Epithelial cell of alveolus of lung (primary cell): ENCODE measurements at places on chromosomes 16 and 17. TPM values are rescaled to one million over a fixed set of nuclear protein-coding genes. Genes with fewer than 3 reads are reported as not detected.

Gene SBK1
- under 0.01 and 0.32 TPM in 2 replicates for total RNA-seq

Gene JPT2
- total RNA-seq, result 30.2 and 49.1 TPM in 2 replicates

Gene CLEC19A
- total RNA-seq, result not detected in 2 replicates

Gene DBF4B
- 6.1 and 8.2 TPM in 2 replicates for total RNA-seq

Gene FOXN1
- not detected in 2 replicates for total RNA-seq

Gene TBC1D3B
- total RNA-seq, result 1.9 TPM in 1 of 2 replicates, not detected in the other

Gene GCSH
- total RNA-seq, result 20.0 and 23.1 TPM in 2 replicates

Gene MAPT
- total RNA-seq, result 0.52 and 0.56 TPM in 2 replicates

Gene VMP1
- total RNA-seq, result 127 and 141 TPM in 2 replicates

Gene DNAAF8
- total RNA-seq, result under 0.01 and 0.08 TPM in 2 replicates

Gene CORO7
- total RNA-seq, result 9.7 and 14.0 TPM in 2 replicates

Gene TEDC2
- total RNA-seq, result 8.6 and 11.0 TPM in 2 replicates

Gene AURKB
- 23.6 and 53.7 TPM in 2 replicates for total RNA-seq

Gene C17orf78
- total RNA-seq, result not detected in 2 replicates

Gene TAT
- total RNA-seq, result not detected in 2 replicates

Gene PRSS22
- 0.40 and 4.3 TPM in 2 replicates for total RNA-seq

Gene PRR35
- not detected in 2 replicates for total RNA-seq

Gene EPN3
- 0.08 and 0.26 TPM in 2 replicates for total RNA-seq

Gene NOS2
- 0.13 TPM in 1 of 2 replicates, not detected in the other for total RNA-seq
